T1000 (cell line): ENCODE measurements at places on chromosomes 4 and X.

DNA sequence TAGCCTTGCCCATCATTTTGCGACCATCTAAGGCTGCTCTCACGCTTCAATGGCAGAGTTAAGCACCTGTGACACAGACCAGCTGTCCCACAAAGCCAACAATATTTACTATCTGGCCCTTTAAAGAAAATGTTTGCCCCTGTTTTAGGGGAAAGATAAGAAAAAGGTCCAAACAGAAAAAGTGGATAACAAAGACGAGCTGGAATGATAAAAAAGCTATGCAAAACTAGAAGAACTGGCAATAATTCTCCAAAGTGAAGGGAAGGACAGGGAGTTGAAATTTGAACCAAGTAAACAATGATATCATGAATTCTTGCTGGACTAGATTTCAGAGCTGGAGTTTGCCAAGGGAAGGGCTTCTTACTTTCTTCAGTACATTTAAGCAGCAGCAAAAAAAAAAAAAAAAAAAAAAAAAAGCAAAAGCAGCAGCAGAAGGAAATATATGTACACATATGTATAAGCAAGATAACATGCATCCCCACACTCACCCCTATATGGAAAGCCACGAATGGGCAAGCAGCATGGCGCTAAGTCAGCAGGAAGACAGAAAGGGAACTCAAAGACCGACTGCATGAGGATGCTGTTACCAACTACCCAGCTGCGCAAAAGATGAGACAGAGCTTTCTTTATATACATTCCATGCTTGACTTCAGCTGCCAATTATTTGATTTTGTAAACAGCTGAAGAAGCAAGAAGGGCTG, 12.5 kb downstream of the TRAPPC2 start:
- DNase-seq, result no peak

DNA sequence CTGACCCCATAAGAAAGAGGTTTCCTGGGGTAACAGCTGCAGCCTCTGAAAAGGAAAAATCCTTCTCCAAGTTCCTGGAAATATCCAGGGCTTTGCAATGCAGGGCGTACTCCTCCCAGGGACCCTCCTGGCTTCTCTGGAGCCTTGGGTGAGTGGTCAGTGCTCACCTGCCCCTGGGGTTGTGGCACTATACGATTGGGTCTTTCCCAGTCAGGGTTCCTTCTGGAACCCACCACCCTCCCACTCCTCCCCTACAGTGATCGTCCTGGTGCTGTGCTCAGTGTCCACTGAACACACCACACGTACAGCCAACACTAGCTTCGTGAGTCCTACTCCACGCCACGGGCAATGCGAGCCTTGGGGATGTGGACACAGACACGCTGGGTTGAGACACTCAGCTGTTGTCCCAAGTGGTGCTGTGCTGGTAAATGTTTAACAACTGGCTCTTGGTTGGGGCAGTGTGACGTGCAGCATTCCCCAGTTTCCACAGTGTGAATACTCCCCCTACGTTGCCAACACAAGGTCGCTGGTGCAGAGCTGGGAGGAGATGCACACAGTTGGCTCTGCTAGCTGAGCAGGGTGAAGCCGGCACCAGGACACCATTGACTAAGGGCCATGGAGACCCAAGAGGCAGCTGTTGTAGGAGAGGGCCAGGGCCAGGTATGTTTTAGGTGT, 65.4 kb downstream of the HTRA3 start:
- no peak for DNase-seq

DNA sequence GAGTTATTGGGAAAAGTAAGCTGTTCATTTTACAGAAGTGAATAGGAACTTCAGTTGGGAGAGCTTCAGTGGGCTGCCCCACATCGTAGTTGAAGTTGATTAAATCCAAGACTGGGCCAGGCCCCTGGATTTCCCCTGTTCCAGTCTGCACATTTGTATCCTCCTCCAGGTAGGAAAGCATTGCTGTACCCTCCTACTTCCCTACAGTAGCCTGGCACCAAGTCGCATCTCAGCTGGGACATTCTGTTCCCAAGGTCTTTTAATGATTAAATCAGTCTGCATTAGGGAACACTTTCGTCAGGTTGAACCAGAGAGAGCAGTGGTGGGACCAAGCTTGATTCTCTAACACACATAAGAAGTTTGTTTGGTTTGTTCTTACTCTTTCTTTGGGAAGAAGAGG, 165.8 kb upstream of the PPARGC1A start:
- DNase-seq, result no peak

- DNase-seq, result no peak
Measured at GRCh38 chrX:132488180-132488705, 595 bp downstream of the MBNL3 start.

DNA sequence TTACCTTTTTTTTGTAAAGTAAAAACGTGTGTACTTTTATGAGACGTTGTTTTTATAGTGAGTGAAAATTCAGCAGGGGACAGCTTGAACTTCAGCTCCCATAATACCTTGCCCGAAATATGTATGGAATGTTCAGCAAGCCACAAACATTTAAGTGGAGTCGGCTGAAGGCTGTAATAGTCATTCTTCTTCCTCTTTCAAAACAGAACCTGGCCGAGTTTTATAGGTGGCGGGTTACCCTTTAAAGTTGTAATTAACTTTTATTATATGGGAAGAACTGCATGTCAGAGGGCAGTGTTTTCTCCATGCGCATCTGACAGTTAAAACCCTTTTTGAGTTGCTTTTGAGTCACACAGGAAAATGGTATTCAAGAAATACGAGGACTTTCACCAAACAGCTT, 50.7 kb downstream of the CLDN34 start:
- DNase-seq, result no peak

GRCh38 chrX:135484641-135485289, 35.7 kb upstream of the INTS6L start:
- DNase-seq, result no peak

DNA sequence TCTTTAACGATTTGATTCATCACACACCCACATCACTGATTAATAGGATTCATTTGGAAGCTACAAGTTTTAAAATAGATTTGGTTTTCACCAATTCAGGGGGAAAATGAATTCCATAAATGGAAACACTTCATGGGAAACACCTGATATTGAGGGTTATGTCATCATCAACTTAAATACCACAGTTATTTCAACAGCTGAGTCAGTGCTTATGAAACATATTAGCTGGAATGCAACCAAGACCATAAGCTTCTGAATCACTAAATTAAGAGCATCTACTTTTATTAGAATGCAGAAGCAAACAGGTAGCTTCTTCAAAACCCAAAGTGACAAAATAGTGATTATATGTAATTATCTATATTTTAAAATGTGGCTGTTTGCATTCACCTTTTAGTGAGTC, 207.8 kb upstream of the DCAF8L1 start:
- DNase-seq, result no peak

- no peak for DNase-seq
Measured at GRCh38 chr4:115851918-115852766, 738.7 kb upstream of the NDST4 start.

- DNase-seq, result no peak
Measured at GRCh38 chr4:186946682-186947294, 223.1 kb upstream of the FAT1 start.

DNA sequence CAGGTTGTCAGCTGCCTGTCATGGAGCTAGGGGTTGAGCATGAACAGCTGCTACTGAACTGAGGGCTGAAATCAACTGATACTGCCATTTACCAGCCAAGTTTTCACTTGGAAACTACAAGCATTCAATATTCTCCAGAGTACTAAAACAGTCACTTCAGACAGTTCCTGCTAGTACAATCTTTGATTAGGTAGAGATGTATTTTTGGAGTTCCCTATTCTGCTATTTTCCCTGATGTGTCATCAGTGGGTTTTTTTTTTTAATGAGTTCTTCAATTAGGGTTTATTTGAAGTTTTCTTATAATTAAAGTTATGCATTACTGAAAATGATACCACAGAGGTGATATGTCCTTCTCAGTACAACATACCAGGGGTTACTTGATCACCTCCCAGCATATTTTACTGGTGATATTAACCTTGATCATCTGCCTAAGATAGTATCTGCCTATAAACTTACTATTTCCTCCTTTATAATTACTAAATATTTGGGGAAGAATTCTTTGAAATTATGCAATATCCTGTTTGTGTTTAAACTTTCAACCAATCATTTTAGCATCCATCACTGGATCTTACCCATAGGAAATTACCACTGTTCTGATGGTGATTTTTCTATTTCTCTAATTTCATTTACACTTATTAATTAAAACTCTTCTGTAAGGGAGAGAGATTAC, 13.6 kb downstream of the PDCL2 start:
- no peak for DNase-seq

- DNase-seq, result no peak
Measured at GRCh38 chr4:8287343-8288280, 18.1 kb downstream of the HTRA3 start.

GRCh38 chrX:98380556-98380955, 1496.8 kb downstream of the RPA4 start:
- no peak for DNase-seq

GRCh38 chr4:163744861-163745260, 250.4 kb downstream of the TMA16 start:
- DNase-seq, result no peak

DNA sequence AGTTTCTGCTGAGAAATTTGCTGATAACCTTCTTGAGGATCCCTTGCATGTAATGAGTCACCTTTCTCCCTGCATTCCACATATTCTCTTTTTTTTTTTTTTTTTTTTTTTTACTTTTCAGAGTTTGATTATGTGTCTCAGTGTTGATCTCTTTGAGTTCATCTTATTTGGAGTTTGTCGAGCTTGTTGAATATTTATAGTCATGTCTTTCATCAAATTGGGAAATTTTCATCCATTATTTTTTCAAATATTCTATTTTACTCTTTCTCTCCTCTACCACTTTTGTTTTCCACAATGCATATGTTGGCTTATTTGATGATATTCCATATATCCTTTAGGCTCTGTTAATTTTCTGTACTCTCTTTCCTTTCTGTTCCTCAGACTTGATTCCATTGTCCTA, 136.1 kb downstream of the MAD2L1 start:
- DNase-seq, result no peak

DNA sequence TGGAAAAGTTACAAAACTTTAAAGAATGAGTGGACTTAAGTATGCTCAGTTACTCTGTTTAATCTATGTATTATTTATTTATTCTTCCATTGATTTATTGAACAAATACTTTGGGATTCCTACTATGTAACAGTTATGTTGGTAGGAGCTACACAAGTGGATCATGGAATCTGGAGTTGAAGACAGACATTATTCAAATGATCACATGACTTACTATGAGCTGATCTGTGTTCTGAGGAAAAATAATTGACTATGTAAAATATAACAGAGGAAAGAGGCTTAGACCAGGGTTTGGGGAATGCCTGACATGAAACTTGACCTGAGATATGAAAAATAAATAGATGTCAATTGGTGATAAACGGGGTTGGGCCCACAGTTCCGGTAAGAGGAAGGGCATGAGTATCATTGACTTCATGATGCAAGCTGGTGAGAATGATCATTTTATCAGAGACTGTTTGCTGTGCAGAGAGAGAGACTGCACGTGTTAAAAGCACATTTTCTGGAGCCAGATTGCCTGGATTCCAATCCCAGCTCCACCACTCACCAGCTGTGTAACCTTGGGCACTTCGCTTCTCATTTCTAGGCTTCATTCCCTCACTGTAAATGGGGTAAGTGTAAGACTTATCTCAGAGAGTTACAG, 179.0 kb downstream of the SPCS3 start:
- no peak for DNase-seq

DNA sequence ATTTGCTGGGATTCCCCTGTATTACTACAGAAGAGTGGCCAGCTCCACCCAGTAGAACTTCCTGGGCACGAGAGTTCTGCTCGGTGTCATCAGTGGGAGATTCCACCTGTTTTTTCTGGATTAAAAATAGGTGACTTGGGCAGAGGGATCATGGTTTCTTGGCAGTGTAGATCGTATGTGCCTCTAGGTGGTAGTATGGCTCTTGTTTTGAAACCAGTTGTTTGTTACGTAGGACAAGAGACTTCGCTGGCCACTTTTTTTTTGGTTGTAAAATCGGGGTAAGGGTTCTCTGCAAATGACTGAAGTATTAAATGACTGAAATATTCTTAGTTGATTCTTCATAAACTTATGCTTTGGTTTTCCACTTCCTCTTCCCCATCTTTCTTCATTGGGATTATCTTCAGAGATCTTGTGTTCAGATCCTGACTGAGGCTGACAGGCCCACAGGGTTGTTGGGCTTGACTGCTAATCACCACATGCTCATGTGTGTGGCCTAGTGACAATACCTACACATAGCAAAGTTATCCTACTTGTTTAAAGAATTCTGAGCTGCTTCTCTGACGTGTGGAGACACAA, 43.8 kb upstream of the WDR1 start:
- DNase-seq, result no peak

DNA sequence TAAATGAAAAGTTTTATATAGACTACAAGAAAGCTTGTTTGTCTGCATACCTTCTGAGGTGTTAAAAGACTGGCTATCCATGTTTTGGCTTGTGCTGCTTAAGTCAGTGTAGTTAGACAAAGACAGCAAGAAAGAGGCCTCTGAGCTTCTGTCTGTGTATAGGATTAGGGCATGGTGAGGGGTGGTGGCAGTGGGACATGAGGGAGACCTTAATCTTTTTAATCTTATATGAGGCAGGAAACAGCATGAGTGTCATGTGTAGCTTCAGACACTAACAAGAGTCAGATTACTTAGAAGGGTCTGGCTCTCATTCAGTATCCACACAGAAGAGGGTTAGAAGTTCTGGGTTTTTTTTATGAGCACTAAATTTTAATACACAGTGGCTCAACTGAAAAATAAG, 213.3 kb downstream of the GABRG1 start:
- no peak for DNase-seq

GRCh38 chr4:156792462-156793085, 179.0 kb downstream of the PDGFC start:
- DNase-seq, result no peak

GRCh38 chr4:8534129-8534528, 46.1 kb upstream of the GPR78 start:
- DNase-seq, result no peak

DNA sequence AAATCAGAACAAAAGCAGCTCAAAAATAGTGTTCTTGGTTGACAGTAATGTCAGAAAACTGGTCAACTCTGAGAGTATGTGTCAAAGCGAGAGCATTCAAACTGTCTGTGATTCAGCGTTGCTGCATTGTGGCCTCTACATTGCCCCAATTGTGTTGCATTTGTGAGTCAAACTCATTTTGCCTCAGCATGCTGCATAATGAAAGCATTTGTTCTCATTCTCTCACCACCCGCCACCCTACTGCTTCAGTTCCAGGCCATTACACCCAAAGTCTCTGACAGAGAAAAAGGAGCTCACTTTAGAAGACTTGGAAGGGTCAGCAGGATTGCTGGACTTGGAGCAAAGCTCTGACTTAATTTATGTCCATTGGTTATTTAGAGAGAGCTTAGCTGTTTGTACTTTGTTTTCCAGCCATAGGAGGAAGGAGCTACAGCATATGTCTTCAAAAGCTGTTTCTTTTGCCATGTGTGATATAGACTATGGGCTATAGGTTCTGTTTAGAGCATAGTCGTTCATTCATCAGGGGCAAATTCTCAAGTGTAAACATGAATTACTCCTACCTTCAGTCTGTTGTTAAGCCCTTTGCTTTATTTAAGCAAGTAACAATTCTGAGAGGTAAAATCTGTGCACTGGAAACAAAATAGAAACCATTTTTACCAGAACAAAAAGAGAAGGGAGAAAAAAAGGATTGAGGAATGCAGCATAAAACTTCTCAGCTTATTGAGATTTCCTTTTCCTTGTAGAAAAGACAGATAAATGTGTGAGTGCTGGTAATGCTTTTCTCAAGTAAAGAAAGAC, 153.4 kb upstream of the ANK2 start:
- DNase-seq, result no peak
